ENCODE measurements at places on chromosomes 1 and 21. TPM values are rescaled to one million over a fixed set of nuclear protein-coding genes. Genes with fewer than 3 reads are reported as not detected.

DNA sequence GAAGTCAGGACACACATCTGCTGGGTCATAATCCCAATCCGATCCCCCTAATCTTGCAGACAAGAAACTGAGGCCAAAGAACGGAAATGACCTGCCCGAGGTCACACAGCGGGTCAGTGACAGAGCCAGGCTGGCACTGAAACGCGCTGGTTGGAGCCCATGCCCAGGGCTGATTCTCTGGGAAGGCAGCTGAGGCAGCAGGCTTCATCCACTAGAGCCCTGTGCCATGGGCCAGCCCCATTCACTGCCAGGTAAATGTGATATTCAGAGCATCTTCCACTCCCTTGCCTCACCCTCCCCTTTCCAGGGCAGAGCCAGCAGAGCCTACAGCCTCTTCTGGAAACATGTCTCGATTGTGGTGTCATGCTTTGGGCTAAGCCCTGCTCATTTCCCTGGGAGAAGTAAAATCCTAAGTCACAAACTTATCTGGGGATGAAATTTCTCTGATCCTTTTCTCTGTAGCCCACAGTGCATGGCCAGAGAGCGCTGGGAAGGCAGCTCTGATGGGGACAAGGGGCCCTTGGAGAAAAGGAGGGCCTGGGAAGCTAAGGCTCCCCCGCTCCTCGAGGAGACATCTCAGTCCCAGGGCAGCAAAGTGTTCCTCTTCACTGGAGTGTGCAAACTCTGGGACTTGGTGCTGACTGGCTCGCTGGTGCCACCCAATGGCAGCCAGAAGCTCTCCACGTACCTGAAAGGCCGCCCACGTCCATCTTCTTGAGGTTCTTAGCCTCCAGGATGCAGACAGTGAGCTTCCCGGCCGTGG, 110.4 kb downstream of the SYT2 start:
- peaks cover 4% of the 10 kb centered on the region for H3K36me3 ChIP-seq
- H3K27ac ChIP-seq = no peak overlapping the region
- H3K27me3 ChIP-seq = no peaks in the 10 kb centered on the region

DNA sequence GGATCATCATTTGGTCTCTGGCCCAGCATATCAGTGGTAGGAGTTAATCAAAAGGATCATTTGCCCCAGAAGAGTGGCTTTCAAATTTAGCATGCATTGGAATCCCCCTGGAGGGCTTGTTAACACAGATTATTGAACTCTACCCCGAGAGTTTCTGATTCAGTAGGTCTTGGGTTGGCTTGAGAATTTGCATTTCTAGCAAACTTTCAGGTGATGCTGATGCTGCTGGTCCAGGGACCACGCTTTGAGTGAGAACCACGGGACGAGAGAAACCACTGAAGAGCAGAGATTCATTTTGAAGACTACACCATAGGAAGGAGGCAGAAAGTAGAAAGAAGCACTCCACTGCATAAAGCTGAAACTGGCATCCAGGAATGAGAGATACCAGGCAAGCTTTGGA, 81.3 kb upstream of the DUSP10 start:
- no peaks in the 10 kb centered on the region for H3K36me3 ChIP-seq
- no peak overlapping the region for H3K4me3 ChIP-seq
- no peak for DNase-seq
- peaks cover 10% of the 10 kb centered on the region for H3K4me1 ChIP-seq

- no peak overlapping the region for H3K4me3 ChIP-seq
- H3K4me1 ChIP-seq = peaks cover 41% of the 10 kb centered on the region
- no peaks in the 10 kb centered on the region for H3K36me3 ChIP-seq
- H3K27me3 ChIP-seq = no peaks in the 10 kb centered on the region
- H3K27ac ChIP-seq = no peak overlapping the region
Measured at GRCh38 chr1:205668951-205669340, 11.4 kb downstream of the SLC45A3 start.

GRCh38 chr1:221573756-221574155, 168.1 kb downstream of the DUSP10 start:
- H3K4me1 ChIP-seq = peaks cover 19% of the 10 kb centered on the region
- DNase-seq = peak; percentile 39
- no peaks in the 10 kb centered on the region for H3K36me3 ChIP-seq
- no peaks in the 10 kb centered on the region for H3K27me3 ChIP-seq

DNA sequence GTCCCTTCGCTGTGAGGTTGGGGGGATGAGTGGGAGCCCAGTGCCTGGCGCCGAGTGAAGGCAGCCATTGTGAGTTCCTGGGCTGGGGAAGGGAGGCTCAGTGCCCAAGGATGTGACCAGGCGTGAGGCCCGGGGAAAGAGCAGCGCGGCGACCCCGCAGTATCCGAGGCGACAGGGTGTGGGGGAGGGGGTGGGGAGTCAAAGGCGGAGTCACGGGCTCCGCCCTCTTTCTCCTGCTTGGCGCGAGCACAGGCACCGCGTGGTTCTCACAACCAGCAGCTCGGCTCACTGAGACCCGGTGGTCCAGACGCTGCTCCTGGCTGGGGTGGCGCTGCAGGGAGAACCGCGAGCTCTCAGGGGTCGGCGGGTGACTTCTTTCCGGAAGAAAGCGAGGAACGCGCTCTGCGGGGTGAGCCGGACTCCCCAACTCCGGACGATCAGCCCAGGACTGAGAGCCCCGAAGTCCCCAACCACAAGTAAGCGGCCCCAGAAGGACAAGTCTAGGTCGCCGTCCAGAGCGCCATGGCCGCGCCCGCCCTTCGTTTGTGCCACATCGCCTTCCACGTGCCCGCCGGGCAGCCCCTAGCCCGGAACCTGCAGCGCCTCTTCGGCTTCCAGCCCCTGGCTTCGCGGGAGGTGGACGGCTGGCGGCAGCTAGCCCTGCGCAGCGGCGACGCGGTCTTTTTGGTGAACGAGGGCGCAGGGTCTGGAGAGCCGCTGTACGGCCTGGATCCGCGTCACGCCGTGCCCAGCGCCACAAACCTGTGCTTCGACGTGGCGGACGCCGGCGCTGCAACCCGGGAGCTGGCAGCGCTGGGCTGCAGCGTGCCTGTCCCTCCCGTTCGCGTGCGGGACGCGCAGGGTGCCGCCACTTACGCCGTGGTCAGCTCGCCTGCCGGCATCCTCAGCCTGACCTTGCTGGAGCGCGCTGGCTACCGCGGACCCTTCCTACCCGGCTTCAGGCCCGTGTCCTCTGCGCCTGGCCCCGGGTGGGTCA, at the start of gene HPDL:
Gene HPDL (plus strand): TSS at position 269 of the 997 bp plus-strand sequence. CDS start 254 bp downstream, at position 523.
- H3K4me1 ChIP-seq = peaks cover 12% of the 10 kb centered on the region
- no peak within 1 kb of the TSS for H3K27ac ChIP-seq
- peaks cover 22% of the 10 kb centered on the region for H3K36me3 ChIP-seq

GRCh38 chr1:180229483-180230415, at the start of gene LHX4:
Gene LHX4 (plus strand): TSS chr1:180230264. CDS start chr1:180230530, 266 bp downstream.
- no peaks in the 10 kb centered on the region for H3K36me3 ChIP-seq
- H3K27ac ChIP-seq = no peak within 1 kb of the TSS
- H3K27me3 ChIP-seq = peaks cover 100% of the 10 kb centered on the region
- no peak for DNase-seq
- H3K4me1 ChIP-seq = peaks cover 53% of the 10 kb centered on the region

The FCRL6 gene
- 0.33 TPM for total RNA-seq

The OXCT2 gene
- 0.88 TPM for total RNA-seq
